Stimulated activated CD8-positive, alpha-beta memory T cell treated with anti-CD3 and anti-CD28 coated beads, Interleukin-15, amount 100 ng/mL, for 48 hours (primary cell): ENCODE measurements at places on chromosomes 16 and 17.

GRCh38 chr17:66923886-66924285, 40.6 kb upstream of the CACNG4 start:
- DNase-seq, result no peak

- DNase-seq, result no peak
These were observed 99.0 kb upstream of the CDH5 start for GRCh38 chr16:66267292-66268014.

GRCh38 chr17:6166492-6167179, 96.5 kb downstream of the WSCD1 start:
- no peak for DNase-seq

DNA sequence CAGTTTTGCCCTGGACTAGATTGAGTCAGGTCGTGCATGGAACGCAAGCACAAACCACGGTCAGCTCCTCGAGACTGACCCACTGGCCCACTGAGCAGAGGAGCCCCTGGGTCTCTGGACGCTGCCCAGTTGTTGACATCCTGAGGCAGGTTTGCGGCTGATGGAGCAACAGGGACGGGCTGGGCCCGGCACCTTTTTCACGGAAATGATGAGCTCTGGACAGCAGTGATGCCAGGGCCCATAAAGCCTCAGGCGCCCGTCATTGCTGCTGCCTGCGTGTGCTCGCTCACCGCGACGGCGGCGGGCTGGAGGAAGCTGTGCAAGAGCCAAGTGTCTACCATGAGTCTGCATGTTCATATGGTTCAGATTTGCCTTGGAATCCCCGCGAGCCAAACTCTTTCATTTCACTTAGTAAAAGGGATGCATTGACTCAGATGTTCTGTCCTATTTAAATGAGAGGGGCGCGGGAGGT, 30.8 kb upstream of the CRISPLD2 start:
- DNase-seq, result no peak

DNA sequence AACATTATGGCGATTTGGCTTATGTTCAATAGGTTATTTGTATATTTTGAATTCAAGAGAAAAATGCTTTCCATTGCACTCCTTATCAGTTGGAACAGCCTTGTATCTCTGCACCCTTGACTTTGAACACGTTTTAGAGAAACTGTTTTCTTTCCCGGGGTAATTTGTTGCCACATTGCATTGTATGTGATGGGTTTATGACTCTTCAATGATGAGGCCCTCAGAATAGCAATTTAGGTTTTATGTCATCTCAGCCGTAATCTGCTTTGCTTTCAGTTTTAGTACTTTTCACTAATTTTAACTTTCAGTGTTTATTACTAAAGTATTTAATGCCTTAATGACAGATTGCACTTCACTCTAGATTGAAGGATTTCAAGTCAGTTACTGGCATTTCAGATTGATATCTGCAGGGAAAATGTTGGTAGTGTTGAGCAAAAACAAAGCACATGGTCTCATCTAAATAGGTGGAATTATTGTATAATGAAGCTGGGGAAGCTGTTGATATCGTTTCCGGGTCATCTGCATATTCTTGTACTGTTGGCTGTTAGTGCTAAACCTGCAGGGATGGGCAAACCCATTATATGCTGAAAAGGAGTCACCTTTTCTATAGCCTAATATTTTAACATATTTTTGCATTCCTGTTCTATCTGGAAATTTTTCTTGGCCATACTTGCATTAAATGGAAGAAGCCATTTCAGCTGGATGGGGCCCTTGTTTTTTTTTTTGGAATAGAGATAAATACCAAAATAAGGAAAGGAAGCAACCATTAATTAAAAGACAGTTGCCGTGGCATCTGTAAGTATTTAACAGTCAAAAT, 2.0 kb downstream of the LUC7L3 start:
- DNase-seq, result no peak

GRCh38 chr17:73210002-73210678, 17.3 kb downstream of the COG1 start:
- DNase-seq, result no peak

DNA sequence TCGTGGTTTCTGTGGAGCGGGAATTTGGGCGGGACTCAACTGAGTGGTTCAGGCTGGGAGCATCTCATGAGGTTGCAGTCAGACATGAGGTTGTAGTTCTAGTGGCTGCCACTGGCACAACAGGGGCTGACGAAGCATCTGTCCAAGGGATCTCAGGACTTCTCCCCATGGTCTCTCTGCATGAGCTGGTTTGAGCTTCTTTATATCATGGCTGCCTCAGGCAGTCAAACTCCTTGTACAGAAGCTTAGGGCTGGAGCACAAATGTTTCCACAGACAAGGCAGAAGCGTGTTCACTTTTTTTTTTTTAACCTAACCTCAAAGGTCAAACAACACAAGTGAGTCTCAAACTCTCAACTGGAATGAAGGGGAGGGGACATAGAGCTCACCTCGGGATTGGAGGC, 243.3 kb downstream of the MSI2 start:
- DNase-seq, result no peak

DNA sequence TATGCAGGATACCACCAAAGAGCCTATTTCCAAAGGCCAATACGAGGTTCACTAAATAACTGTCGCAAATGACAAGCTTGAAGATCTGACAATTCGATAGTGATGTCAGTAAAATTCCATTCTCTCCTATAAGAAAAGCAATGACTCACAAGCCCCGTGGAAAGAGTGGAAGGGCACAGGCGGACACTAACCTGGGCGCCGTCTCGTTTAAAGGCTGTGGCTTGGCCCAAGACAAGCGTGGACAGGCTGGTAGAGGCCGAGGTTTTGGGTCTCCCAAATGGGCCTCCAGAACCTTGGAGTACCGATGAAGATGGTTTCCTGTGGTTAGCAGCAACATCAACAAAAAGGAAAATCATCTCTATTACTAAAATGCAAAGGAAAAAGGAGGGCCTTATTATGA, 16.5 kb upstream of the SLC38A8 start:
- no peak for DNase-seq

- no peak for DNase-seq
These were observed 16.5 kb downstream of the HS3ST3B1 start for GRCh38 chr17:14317383-14317782.

DNA sequence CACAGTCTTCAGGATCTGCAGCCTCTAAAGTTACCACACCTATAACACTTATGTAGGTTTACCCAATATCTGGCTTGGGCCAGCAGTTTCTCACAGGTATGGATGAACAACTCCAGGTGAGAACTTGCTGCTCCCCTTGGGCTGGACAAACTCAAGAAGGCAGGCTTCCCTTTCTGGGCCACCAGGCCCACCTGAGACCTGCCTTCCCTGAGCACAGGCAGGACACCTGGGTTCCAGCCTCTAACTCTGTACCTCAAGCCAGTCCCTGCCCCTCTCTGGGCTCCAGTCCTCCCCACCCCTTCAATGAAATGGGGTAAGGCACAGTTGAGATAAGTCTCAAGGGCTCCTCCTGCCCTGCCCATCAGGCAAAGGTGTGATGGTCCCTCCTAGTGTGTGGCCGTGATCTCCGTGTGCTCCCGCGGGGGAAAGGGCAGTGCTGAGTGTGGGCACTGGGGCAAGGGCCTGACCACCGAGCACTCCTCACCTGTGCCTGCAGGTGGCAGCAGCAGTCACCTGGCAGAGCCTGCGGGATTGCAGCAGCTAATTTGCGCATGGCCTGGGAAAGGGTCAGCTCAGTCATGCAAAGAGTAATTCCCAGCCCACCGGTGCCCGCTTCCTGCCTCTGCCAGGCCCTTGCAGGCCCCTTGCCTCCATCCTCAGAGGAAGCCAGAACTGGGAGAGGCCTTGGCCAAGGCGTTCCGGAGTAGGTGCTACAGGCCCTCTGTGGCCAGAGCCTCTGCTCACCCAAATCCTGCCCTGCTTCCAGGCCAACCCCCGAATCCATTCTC, 28.2 kb upstream of the ADGRG1 start:
- DNase-seq, result no peak

- no peak for DNase-seq
These were observed 379.8 kb downstream of the UTP18 start for GRCh38 chr17:51640108-51640622.

DNA sequence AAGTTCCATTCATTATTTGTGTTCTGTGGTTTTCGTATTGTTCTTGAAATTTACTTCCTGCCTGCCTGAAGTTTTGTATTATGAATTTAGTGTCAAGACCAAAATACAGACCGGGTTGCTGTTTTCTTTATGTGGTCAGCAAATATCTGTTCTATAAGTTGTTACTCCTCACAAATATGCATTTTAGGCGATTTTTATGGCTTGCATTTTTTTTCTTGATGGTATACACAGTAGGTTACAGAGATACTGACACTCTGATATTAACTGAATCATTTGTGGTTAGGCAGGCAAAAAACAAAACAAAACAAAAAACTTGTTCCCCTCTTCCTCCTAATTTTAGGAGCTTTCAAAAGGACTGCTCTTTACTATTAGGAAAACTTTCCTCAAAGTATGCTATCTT, 52.6 kb downstream of the BCAS3 start:
- no peak for DNase-seq

- no peak for DNase-seq
These were observed 323 bp downstream of the ST3GAL2 start for GRCh38 chr16:70438585-70438968.

DNA sequence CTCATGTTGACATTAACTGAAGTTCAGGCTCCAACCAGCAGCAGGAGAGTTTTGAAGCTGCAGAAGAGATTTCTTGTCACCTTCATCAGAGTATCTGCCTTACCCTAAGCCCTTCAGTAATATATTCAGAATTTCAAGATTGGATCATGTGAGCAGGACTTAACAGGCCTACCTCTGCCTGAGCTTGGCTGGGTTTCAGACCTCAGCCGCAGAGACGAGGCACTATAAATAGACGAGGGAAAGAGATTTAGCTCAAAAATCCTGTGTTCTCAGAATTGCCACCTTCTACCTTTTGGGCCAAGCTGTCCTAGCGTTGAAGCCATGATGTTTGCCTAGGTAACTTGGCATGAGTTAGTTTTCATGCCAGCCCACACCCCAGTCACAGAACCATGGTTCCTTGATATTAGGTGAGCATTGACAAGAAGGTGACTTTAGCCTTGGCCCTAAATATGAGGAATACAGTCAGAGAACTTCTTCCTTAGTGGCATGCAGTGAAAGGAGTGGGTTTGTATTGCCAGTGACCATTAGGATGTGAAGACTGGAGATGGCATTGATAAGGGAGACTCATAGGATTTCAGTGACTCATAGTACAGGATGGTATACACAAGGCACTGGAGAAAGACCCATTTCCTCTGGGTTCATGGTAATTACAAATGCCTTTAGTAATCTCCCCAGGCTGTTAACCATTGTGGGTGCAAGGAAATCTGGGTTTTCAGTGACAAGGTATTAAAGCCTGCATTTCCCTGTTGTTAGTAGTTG, 224.3 kb downstream of the MSI2 start:
- no peak for DNase-seq

DNA sequence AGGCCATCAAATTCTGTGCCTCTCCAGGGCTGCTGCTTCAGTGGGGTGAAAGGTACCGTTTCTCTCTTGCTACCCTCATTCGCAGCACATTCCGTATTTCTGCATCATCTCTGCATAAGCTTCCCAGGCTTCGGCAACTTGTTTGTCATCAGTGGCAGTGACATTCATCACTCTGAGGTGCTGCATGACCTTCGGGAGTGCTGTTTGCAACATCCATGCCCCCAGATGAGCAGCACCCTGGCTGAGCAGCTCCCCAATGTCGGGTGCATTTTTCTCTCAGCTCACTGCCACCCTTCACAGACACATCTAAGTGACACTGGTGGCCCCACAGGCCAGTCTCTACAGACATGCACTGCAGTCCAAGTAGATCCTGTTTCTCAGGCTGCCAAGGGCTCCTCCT, 3.8 kb downstream of the CREBBP start:
- DNase-seq, result no peak

- no peak for DNase-seq
These were observed 58.6 kb downstream of the EMP2 start for GRCh38 chr16:10521681-10522274.

- no peak for DNase-seq
These were observed 220.6 kb upstream of the ZFHX3 start for GRCh38 chr16:73268366-73268993.

- peak; percentile 82 for DNase-seq
These were observed 21.7 kb downstream of the ACSF3 start for GRCh38 chr16:89115216-89115861.

- DNase-seq, result no peak
These were observed 8.3 kb downstream of the C1QTNF1 start for GRCh38 chr17:79031996-79032875.

DNA sequence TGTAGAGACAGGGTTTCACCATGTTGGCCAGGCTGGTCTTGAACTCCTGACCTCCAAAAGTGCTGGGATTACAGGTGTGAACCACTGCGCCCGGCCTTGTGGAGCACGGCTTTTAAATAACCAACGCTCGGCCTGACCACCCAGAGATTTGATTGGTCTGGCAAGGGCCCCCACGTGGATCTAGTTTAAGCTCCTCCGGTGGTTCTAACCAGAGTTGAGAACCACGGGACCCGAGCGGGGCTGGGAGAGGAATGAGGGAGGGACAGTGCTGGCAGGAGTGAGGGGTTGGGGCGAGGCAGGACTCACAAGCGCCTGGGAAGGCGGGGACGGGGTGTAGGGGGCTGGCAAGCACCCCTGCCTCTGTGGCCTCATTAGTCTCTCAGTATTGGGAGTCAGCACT, 3.0 kb downstream of the NLRC3 start:
- DNase-seq, result no peak

GRCh38 chr17:9644910-9645751, at the start of gene USP43:
TSS of gene USP43 (plus strand) at chr17:9645517. CDS start at chr17:9645633, 116 bp downstream.
- DNase-seq, result peak; percentile 27

DNA sequence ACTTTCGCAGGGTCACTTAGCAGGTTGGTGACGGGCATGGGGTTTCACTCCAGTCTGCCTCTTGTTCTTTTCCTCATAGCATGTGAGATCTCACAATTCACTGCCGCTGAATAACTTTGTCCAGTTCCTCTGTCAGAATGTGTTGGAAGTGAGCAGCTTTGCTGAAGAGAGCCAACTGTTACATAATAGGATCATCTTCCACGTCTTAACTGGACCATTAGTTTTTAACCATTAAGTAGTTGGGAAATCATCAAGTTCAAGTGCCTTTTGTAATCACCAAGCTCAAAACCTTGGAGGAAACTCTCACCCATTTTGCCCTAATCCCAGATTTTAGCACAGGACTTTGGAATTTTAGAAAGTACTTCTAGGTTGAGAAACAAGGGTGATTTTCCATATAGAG, 290.6 kb downstream of the WWOX start:
- DNase-seq, result no peak

GRCh38 chr17:79777894-79778503, at the start of gene CBX2:
TSS of gene CBX2 (plus strand) at chr17:79778148. CDS start at chr17:79778236, 88 bp downstream.
- peak; percentile 76 for DNase-seq

DNA sequence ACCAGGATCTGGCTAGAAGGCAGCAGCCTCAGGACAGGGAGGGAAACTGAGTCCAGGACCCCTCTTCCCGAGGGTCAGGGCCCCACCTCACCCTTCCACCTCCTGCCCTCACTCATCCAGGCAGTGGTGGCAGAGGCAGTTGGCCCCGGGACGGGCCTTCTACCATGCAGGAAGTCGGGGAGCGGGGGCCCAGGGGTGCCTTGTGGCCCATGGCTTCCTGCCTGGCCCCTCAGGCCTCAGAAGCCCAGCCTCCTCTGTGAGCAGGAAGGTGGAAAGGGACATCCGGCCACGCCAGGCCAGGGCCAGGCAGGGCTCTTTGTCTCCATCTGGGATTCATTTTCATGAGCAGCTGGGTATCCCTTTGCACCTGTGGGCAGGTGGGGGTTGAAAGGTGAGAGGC, 58.5 kb downstream of the BAHCC1 start:
- DNase-seq, result no peak

- DNase-seq, result no peak
These were observed 43.5 kb downstream of the SNX29 start for GRCh38 chr16:12020009-12020408.

GRCh38 chr17:44338702-44339101, 6.4 kb upstream of the GRN start:
- DNase-seq, result no peak
